NCI-H526 treated with DMSO at 0.1 percent for 48 hours (cell line): ENCODE measurements at places on chromosomes 2 and 18.
A peak's percentile ranks its signal among the peaks of the same experiment; 100 is the strongest.

DNA sequence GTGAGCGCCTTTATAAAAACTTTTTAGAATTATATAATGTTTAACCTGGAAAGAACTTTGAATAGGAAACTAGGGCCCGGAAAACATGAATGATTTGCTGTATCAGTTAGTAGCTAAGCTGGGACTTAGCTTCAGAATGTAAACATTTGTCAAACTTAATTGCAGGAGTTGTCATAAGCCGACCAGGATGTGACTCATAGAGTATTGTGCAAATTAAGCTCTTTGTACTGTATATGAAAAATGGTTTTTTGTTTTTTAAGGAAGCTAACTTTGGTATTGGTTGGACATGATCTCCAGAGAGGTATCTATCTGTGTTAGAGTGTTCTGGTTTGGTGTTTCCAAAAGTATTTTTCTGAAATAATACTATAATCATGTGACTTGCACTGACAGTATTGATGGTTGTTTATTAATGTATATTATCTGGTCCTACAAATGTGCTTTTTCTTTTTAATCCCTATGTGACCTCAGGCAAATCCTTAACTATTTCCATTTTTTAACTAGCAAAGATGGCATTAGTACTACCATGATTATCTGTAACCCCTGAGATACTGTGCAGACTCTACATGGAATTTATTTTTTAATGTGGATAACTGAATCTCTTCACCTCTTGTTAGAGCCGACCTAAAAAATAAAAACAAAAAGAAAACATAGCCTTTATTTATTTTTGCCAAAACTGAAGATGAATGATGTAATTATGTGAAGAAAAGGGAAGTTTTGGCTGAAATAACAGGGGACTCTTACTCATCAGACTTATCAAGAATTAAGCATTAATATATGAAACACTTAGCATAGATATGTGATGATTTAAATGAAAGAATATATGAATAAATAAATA lies 11.7 kb downstream of the YIPF4 start:
- no peak for DNase-seq

DNA sequence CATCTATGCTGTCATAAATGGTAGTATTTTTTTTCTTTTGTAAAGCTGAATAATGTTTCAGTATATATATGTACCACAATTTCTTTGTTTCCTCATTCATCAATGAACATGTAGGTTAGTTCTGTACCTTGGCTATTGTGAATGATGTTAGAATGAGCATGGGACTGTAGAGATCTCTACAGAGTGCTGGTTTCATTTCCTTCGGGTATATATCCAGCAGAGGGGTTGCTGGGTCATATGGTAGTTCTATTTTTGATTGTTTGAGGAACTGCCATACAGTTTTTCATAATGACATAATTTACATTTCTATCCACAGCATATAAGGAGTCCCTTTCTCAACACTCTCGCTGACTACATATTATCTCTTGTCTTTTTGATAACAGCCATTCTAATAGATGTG lies 243.5 kb downstream of the CDH7 start:
- DNase-seq = no peak

DNA sequence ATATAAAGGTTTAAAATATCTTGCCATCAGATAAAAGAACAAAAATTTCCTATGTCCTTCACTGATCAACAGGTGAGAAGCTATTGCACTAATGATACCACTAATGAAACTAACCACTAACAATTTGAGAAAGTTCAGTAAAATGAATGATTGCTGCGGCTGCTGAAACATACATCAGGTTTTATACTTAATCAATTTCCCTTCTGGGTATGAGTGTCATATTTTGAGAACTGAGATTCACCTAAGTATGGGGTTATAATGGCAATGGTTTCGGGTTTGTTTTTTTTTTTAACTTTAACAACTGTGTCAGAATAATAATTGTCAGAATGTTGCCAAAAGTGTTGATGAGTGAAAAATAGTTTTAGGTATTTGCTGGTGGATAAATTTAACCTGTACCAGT lies 151.3 kb upstream of the SLC39A10 start:
- no peak for DNase-seq

DNA sequence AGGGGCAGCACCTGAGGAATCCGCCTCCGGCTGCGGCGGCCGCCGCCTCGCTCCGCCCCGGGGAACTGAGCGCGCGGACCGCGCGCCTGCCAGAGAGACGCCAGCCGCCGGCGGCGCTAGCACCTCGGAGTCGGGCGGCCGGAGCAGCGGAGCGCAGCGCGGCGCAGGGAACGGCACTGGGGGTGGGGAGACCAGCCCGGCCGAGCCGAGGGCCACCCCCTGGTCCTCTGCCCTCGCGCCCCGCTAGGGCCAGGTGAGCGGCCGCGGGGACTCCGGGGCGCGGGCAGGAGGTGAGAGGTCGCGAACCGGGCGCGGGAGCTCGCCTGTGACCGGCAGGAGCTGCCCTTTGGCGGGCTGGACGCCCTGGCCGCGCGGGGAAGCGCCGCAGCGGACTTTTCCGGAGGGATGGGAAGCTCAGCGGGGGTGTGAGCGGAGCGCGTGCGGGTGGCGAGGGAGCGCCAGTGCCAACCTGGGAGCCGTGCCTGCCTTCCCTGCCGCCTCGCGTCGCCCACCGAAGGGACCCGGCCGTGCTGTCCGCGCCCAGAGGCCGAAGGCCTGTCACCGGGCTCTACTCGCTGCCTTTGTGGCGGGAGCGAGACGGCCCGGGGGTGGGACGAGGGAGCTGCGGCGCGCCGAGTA lies at the start of gene GREB1L:
Gene GREB1L (plus strand): TSS at position 92 of the 639 bp plus-strand sequence. CDS start 141,287 bp downstream, outside the sequence.
- peak; percentile 40 for DNase-seq

DNA sequence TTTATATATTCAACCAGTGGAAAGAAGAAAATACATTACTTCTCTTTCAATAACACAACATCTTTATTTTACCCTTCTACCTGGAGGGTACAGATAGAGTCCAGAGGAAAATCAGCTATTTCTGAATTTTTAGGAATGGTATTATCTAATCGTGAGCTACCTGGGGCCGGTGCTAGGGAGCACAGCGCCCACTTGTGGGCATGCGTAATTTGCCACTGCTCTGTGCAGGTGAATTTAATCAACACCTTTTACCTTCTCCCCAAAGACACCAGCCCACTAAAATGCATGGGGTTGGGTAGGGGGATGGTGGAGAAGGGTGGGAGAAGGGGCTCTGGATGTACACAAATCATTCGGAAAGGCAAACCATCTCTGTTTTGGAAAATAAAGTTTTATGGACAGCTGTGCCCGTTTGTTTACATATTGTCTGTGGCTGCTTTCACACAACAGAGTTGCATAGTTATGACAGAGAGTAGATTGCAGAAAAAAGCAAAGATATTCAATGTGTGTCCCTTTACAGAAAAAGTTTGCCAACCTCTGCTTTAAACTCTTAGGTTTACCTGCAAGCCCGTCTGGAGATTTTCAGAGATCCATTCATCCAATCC lies 51.5 kb upstream of the DCC start:
- DNase-seq = peak; percentile 0
